Natural killer cell treated with Interleukin-12 subunit alpha and Interleukin-12 subunit beta and Interleukin-15 and Interleukin-18, amount 100 ng/mL, for 72 hours (primary cell): ENCODE measurements at places on chromosomes 1 and 21. TPM values are rescaled to one million over a fixed set of nuclear protein-coding genes. Genes with fewer than 3 reads are reported as not detected.

Gene NUP210L
- total RNA-seq, result not detected

Gene NCDN
- 42.2 TPM for total RNA-seq

Gene PLEKHA6
- total RNA-seq, result 0.17 TPM

Gene PODN
- total RNA-seq, result not detected

Gene CASQ2
- total RNA-seq, result not detected
